ENCODE measurements at places on chromosomes 12 and 14.

- peak; percentile 59 for DNase-seq
These were observed 21.6 kb downstream of the GPR132 start for GRCh38 chr14:105043641-105044040.

- DNase-seq: no peak
These were observed 77.7 kb downstream of the PAPOLA start for GRCh38 chr14:96579855-96580254.

GRCh38 chr12:91052026-91052425 is 5.8 kb downstream of the KERA start:
- DNase-seq: no peak

GRCh38 chr14:58861586-58861985 is 223.8 kb downstream of the DACT1 start:
- DNase-seq: no peak

GRCh38 chr12:18906395-18906794 is 168.5 kb downstream of the CAPZA3 start:
- no peak for DNase-seq

- no peak for DNase-seq
These were observed 13.3 kb downstream of the LIN7A start for GRCh38 chr12:80924437-80924836.

GRCh38 chr14:101078170-101078891 is 174.8 kb upstream of the RTL1 start:
- DNase-seq: no peak

DNA sequence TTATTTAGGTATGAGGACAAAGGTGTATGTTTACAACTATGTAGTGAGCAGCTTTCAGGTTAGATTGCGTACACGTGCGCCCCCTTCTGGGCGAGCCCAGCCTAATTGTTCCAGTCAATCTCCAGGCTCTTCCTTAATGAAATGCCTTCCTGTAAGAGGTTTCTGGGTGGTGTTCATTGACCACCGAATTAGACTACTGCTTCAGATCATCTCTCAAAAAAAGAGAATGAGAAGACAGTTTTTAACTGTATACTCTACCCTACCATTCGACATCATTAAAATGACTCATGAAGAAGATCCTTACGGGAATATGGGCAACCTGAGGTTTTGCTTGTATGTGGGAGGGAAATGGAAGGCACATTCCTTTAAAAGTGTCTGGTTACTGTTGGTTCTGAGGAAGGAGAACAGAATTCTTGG is 2.1 kb downstream of the LUM start:
- DNase-seq: peak; percentile 59

- DNase-seq: no peak
These were observed 7.2 kb downstream of the NAV3 start for GRCh38 chr12:77837876-77838291.

- DNase-seq: no peak
These were observed 16.4 kb upstream of the SRRM4 start for GRCh38 chr12:118964988-118965387.

DNA sequence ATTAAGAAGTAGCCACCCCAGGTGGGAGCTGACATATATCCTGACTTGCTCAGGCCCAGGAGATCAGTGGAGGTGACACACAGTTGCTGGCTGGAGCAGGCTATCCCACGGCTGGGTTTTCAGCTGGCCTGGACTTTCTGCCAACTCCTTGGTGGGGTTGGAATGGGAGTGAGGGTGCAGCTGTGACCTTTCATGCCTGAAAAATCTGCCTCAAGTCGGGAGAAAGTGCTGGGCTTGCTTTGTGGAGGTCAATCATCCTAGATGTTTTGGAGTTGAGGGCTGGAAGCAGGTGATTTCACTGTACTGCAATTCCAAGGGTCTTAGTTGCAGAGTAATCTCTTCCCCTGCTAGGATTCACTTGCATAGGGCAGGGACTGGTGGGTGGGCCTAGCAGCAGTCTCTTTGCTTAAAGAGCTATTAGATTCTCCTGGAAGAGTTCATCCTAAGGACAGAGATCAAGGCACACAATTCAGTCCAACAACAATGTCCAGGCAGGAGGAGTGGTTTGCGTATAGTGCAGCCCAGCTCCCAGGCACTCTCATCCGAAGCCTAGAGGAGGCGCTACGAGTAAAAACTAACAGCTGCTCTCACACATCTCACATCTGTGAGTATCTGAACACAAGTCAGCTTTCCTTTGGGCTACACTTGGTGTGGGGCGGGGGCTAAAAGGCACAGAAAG is 98.1 kb downstream of the GAS2L3 start:
- no peak for DNase-seq

DNA sequence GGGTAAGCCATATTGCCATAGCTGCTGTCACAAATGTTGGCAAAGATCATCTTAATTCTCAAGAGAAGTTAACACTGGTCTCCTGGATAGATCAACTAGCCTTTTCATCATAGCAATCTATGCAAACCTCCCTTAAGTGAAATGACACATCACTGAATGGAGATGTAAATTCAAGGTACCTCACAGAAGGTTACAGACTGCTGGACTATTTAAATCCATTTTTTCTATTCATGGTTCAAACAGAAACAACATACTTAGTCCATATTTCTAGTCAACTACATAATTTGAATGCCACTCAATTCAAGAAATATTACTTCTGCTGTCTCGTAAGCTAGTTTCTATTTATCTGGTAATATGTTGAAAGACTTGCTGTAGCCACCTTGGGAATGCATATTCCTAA is 748.3 kb downstream of the C12orf50 start:
- no peak for DNase-seq

DNA sequence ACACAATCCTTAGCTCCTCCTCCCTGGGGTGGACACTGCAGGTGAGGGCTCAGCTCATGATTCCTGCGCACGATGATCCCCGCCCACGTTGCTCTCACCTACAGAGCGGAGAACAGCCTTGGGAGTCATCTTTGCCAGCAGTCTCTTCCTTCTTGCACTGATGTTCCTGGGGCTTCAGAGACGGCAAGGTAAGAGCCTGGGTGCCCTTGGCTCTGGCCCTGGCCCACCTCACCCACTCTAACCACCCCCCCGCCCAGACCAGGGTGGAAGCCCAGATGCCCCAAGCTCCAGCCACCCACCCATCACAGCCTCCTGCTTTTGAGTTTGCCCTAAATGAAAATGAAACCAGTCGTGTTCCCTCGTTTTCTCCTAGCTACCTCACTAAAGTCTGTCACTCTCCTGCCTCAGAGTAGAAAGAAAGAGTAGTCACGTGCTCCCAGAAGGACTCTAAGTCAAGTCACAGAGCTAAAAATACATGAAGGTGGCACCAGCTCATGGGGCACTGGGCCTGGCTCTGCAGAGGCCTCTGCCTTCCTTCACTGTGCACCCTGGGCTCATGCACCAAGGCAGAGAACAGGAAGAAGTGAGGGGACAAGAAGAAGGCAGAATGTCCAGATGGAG is 9.0 kb downstream of the TAPBPL start:
- peak; percentile 69 for DNase-seq

DNA sequence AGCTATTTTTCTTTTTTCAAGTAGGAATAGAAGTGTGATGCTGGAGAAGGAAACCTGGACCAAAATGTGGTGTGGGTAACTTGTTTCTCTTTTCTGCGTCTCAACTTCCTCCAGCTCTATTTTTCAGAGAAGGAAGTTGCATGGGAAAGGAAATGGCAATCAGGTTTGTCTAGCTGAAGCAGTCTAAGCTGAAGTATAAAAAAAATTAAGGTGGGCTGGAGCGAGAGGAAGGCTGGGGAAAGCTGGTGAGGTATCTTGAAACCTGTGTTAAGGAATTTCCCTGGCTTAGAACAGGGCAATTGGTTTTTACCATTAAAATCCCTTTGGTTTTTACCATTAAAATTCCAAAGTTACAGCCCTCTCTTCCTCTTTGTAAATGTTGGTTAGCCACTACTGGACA is 34.2 kb upstream of the NINJ2 start:
- DNase-seq: no peak

DNA sequence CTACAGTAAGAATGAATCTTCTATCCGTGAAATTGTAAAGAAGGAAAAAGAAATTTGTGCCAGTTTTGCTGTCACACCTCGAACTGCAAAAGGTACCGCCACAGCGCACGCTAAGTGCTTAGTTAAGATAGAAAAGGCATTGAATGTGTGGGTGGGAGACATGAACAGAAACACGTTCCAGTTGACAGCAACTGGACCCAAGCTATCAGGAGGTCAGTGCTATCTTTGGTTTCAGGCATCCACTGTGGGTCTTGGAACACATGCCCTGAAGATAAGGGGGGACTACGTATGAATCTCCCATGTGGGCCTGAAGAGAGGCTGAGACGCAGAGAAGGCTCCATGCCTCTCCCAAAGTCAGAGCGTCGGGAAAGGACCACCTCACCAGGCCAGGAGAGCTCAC is 9.8 kb downstream of the IFFO1 start:
- DNase-seq: no peak

DNA sequence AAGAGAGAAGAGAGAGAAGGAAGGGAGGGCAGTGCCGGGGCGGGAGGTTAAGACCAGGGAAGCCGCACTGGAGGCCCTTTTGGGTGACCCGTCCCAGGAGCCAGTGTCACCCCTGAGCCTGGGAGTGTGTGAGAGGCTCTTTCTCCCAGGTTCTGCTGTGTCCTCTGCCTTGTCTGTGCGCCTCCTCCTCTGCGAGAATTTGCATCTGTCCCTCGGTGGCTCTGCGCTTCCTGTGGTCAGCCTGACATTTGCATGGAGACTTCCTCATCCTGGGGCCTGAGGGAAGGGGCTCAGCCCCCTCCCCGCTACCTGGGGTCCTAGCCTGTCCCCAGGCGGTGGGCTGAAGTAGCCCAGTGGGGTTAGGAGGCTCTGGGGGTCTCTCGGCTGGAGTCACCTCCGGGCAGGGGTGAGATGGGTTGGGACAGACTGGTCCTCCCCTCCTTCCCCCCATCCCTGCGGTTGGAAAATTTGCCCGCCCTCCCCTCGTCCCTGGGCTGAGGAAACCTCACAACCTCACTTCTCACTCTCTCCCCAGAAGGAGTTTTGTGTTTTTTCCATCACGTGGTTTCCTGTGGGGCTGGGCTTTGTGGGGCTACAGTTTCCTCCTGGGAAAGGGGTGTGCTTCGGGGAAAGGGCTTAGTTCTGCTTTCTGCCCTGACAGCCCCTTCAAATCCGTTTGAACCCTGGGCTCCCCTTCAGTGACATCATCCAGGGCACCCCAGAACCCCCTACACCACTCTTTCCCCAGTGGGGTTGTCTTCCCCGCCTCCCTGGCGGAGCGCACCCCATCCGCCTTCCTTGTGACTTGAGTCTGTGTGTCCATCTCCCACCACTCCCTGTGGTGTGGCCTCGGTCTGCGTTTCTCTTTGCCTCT is 2.5 kb downstream of the PTPN6 start:
- DNase-seq: peak; percentile 92

- no peak for DNase-seq
These were observed 55.2 kb upstream of the GNPNAT1 start for GRCh38 chr14:52846591-52846990.

- DNase-seq: peak; percentile 71
These were observed 325.8 kb upstream of the DIO3 start for GRCh38 chr14:101235335-101236103.

DNA sequence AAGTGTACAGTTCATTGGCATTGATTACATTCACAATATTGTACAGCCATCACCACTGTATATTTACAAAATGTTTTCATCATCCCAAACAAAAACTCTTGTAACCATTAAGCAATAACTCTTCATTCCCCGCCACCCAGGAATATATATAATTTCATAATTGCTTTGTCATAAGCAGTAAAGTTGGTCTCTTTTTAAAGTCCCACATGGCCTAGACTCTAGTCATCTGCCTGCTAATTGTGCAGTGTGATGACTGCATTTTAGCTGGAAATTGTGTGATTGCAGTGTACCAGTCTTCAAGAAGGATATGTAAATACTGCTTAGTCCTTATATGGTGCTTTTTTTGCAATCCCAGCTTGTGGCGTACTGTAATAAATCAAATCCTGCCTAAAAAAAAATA is 75.1 kb upstream of the ATP2A2 start:
- DNase-seq: peak; percentile 23

GRCh38 chr14:76715511-76716081 is 45.7 kb upstream of the VASH1 start:
- peak; percentile 61 for DNase-seq

- DNase-seq: no peak
These were observed 8.7 kb upstream of the JDP2 start for GRCh38 chr14:75418850-75419768.

DNA sequence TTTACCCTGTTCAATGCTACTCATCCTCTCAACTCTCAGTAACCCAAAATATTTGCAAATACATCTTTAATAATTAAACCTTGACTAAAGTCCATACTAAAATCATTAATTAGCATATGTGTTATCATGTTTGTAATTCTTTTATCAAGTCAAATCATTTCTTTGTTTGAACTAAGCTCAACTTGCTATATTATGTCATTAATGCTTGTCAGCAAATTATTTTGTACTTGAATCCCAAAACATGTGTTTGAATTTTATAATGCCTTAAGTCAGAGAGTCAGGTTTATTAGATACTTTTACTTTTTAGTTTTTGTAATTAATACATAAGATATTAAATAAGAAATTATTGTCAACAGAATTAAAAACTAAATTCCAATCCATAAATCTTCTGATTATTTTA is 16.5 kb downstream of the ABCD2 start:
- no peak for DNase-seq

GRCh38 chr14:23645812-23646647 is 9.9 kb downstream of the DHRS2 start:
- DNase-seq: peak; percentile 9

- peak; percentile 39 for DNase-seq
These were observed 63.1 kb upstream of the SCN8A start for GRCh38 chr12:51527966-51528365.

GRCh38 chr14:69464829-69465228 is 19.7 kb upstream of the PLEKHD1 start:
- no peak for DNase-seq

DNA sequence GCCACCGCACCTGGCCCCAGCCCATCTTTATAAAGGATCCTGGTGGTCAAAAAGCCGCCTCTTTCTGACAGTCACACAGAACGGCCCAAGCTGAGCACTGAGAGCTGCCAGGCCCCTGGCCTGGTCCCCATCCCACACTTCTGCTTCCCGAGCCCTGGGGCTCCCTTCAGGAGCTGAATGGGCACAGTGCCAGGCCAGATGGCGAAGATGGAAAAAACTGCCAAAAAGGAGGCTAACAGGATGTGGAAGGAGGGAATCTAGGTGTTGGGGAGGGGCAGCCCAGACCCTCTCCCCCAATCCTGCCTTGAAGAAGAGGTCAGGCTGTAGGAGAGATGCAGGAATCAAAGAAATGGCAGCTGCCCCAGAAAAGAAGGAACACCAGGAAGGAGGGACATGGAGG is 5.0 kb downstream of the LPAR5 start:
- no peak for DNase-seq

All from suppressor macrophage treated with lipopolysaccharide for 4 hours (primary cell).